ENCODE measurements at places on chromosomes 1 and 21. TPM values are rescaled to one million over a fixed set of nuclear protein-coding genes. Genes with fewer than 3 reads are reported as not detected.

CCT8 gene
- 322 TPM for total RNA-seq

C8A gene
- not detected for total RNA-seq

APCS gene
- total RNA-seq, result not detected

GPR37L1 gene
- total RNA-seq, result not detected
